Panc1 (cell line): ENCODE measurements at places on chromosomes 12 and 14.

DNA sequence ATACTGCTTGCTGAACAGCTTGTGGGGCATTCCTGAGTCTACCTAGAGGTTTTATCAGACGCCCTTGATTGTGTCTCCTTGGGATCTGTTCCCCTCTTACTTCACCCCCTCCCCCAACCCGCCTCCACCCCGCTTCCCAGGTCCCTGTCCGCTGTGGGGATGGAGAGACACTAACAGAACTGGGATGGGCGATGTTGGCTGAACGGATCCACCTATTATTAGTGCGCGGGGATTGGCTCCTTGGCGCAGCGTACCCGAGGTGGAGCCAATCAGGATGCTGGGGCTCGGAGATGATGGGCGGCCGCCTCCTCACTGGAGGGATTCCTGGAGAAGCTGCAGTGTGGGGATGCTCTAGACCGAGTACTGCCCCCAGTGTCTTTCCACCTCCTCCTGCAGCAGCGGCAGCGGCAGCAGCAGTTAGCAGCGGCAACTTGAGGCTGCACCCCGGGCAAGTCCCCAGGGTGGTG lies at the start of gene SYT1:
TSS of gene SYT1 (plus strand) at position 372 of the 467 bp plus-strand sequence.
- no peak for DNase-seq

DNA sequence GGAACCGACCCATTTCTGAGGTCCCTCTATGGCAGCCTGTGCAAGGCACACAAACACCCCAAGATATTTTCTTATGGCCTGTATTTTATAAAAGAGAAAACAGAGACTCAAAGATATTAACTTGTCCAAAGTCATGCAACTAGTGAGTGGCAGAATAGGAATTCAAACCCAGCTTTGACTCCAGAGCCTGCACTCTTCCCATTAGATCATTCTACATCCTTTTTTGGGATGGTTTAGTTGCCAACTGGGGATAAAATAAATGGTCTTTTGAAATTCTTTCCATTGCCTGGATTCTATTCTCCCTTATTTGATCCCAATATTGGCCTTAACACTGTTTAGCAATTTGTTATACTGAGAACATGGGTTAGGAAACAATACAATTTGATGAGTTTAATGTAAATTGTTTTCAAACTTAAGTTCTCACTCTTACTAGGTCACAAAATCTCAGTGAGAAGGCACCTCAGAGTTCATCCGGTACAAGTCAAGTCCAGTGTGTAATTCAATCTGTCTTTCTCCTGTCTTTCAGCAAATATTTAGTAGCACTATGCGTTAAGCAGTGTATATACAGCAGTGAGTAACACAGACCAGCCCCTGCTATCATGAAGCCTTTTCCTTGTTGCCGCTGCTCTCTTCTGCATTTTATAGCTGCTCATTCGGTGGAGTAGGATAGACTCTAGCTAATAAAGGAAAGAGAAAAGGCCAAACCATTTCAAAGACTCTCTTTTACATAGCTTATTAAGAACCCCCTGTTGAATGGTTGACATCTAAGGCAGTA lies 162.1 kb upstream of the IFNG-AS1 start:
- DNase-seq = no peak

GRCh38 chr12:109598428-109598854 lies 24.8 kb downstream of the MVK start:
- DNase-seq = no peak

GRCh38 chr12:102351322-102351721 lies 129.0 kb downstream of the IGF1 start:
- no peak for DNase-seq

DNA sequence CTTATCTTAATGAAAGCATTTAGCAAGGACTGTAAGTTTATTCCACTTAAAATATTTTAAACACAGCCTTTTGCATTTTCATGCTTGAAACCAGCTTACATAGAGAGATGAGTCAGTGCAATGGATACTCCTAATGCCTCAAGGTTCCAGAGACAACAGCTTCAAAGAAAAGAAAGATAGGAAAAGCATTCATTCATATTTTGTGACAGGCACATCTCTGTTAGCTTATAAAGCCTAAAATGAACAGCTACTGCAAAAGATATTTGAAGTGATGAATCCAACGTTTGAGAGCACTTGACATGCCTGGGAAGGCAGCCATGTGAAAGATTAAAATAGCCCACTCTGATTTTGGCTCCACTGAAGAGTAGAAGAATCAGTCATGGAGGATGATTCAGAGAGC lies 814.5 kb downstream of the RPS29 start:
- no peak for DNase-seq
